Stimulated activated CD4-positive, alpha-beta T cell treated with anti-CD3 and anti-CD28 coated beads, Interleukin-12 subunit alpha, Interleukin-12 subunit beta, amount 100 ng/mL, for 4 hours (primary cell): ENCODE measurements at places on chromosomes 16 and 17.
A peak's percentile ranks its signal among the peaks of the same experiment; 100 is the strongest.

DNA sequence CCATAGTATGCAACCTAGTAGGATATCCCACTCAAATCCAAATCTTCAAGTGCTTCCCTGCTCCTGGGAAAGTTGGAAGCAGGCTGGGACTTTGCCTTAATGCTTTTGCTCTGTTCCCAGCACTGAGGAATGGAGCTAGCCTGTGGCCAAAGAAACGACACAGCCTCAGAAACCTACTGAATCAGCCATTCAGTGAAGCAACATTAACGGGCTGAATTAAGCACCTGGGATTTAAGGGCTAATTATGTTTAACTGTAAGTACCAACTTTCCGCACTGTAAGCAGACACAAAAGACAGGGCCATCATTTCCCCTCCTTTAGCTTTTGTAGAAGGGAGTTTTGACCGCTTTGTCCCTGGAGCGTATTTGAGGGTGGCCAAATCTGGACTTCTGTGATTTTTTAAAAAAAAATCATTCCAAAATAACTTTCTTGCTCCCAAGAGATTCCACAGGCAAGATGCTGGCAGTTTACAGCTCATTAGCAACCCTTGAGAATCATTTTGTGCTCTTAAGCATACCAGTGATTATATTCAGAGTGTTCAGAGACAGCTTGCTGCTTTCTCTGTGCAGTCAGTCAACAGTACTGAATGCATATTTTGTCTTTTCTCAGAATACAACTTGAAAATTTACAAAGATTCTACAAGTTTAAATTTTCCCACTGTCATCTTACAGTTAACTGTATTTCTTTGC lies 17.6 kb upstream of the NOL11 start:
- DNase-seq = no peak

GRCh38 chr17:28404812-28405570 lies 1.0 kb downstream of the SLC46A1 start:
- DNase-seq = no peak

- no peak for DNase-seq
Observed at GRCh38 chr17:35847633-35848373, 20.9 kb downstream of the HEATR9 start.

DNA sequence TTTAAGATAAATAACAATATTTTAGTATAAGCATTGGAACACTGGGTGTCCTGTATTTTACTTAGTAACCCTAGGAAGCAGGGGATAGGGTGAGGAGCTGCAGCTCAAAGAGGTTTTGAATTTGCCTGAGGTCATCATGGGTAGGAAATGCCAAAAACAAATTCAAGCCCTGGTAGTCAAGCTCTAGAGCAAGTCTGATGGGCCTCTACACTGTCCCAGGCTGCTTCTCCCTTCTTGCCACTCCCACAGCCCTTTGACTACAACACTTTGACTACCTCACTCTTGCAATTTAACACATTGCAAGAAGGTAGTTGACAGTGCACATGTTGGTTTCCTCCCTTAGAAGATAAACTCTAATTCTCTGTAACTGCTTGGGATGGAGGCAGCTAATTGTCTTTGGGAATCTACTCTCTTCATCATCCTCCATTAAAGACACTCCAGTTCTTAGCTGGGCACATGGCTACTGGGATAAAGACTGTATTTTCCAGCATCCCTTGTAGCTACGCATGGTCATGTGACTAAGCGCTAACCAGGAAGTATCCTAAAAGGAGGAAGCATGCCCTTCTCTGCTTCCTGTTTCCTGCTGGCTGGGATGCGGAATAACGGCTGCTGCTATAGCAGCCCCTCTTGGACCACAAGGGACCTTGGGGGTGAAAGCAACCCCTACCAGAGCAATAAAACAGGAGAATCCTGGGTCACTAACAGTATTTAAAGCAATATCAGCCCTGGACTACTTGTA lies 30.7 kb upstream of the SSTR2 start:
- DNase-seq = no peak

GRCh38 chr16:30953511-30954124 lies 3.9 kb upstream of the SETD1A start:
- DNase-seq = peak; percentile 53

- no peak for DNase-seq
Observed at GRCh38 chr16:21033704-21034103, 116.9 kb downstream of the DNAH3 start.

GRCh38 chr17:76523084-76524037 lies 14.1 kb downstream of the CYGB start:
- DNase-seq = peak; percentile 78

DNA sequence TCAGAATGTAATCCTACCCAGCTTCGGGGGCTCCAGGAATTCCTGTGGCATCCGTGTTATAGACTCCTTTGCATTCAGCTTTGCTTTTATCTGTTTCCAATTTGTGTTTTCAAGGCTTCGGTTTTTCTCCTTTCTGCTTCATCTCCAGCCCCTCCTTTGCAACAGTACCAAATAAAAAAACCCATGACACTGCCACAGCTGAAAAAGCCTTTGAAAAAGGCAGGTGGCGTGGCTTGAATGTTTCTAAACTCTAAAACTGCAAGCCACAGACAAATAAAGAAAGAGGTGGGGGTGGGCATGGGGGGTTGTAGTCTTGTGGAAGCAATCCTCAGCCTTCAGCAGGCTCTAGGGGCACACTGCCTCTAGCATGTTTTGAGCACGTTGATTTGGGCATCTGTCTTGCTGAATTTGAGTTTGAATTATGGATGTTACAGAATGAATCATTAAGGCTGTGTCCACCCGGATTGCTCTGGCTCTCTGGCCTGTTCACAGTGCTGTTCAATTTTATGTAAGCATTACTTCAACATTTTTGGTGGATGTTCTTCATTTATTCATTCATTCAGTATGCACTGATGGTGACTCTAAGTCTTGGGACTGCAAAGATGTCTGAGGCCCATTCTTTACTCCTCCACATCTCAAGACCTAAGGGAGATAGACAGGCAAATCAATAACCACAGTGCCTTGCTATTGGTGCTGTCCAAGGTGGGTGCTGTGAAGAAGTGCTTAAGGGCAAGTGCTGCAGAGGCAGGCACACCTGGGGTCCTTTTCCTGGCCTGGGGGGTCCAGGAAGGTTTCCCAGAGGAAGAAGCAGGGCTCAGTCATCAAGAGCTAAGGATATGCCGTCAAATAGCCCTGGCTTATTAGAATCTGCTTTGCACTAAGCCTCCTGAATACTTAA lies 77.4 kb downstream of the CDH13 start:
- no peak for DNase-seq

DNA sequence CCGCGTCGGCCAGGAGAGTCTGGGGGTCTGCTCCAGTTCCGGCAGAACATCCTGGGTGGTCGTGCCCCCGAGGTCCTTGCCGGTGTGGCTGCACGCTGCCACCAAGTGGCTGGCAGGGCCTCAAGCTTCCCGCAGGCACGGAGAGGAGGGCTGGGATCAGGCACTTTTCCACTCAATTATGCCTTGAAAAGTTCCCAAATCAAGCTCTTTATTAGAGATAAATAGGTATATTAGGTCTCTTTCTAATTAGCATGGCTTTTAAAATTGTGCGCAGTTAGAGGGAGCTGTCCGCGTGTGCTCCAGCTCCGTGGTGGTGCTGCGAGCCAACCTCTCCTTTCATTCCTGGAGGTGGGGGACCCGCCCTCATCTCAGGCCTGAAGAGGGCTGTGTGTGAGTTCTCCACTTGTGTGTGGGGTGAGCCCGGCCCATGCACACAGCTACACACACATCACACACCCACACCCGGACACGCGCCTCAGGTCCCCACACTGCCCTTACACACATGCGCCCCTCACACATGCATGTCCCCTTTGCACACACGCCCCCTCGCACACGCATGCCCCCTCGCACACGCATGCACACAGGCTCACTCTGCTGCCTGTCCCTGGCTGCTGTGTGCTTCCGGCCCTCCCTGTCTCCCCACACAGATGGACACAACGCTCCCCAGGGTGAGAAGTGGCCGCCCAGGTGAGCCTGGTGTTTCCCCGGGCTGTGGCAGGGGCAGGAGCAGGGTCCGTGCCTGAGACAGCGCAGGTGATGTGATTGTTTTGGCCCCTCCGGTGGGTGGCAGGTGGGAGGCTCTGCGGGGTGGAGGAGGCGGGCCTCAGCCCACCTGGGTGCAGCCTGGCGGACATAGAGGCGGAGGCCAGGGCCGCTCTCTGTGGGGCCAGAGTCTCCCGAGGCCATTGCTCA lies 28.8 kb downstream of the CACNA1H start:
- DNase-seq = no peak

DNA sequence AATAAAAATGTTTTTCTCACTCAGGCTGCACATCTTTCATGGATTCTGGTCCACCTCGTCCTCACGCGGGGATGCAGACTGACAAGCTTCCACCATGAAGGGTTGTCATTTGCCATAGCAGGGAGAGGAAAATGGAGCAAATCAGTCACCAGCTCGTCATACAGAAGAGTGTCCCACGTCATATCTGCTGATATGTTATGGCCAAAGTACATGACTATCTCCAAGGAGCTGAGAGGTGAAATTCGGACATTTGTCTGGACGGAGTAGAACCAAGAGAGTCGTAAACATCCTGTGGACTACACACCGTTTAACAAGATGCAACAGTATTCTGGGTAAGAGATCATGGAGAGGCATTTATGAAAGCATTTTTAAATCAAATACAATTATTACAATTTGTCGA lies 75.3 kb upstream of the MYOCD start:
- no peak for DNase-seq

- no peak for DNase-seq
Observed at GRCh38 chr16:26724189-26724588, 342.5 kb upstream of the C16orf82 start.

DNA sequence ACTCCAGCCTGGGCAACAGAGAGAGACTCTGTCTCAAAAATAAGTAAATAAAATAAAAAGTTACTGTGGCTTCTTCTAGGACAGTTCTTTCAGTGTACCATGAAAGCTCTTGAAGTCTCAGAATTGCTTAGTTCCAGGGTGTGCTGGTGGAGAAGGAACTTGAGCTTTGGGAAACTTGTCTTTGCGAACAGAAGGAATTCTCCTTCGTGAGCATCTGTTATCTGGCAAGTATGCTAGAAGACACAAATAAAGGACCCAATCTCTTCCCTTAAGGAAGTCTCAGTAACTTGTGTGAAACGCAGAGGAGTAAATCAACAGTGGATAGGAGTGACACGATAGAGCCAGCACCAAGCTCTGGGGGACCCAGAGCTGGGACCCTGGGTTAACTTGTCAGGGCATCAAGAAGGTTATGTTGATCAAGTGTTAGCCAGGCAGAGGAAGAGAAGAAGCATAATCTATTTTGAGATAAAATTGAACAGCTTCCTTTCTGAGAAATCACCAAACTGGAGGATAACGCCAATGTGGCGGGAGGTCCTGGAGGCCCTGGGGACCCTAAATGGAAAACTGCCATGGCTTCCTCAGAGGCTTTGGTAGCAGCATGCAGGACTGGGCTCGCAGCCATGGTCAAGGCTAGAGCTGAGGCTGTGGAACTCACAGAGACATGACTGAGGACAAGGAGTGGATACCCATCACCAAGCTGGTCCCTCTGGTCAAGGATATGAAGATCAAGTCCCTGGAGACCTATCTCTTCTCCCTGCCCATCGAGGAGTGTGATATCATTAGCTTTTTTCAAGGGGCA lies 72.1 kb upstream of the HAS3 start:
- DNase-seq = no peak

GRCh38 chr17:292531-293382 lies 59.9 kb downstream of the RPH3AL start:
- DNase-seq = no peak

DNA sequence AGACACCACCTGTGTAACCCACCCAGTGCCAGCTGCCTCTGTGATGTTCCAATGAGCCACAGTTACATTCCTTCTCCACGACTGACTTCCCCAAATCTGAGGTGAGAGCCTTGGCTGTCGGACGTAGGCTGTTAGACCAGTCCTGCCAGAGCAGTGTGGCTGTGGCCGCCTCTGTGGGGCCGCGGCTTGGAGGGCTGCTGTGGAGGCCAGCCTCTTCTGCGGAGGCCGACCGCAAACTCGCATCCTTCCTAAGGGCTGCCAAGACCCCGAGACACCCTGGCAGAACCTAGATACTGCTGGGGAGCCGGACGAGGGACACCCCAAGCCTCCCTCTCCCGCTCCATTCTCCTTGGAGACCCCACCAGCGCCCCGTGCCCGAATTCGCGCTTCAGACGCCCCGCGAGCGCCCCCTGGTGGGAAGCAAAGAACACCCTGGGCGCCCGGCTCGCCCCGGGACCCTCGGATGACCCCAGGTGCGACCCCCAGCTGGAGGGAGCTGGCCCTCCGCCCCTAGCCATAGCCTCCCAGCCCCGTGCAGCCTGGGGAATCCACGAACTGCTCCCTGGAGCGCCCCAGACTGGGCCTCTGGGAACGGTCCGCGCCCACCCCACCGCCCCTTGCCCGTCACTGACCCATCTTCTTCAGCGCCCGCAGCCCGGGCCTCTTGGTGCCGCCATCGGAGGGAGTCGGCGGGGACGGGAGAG lies 547 bp downstream of the PLCD3 start:
- peak; percentile 55 for DNase-seq

- DNase-seq = no peak
Observed at GRCh38 chr16:8963010-8963820, 491 bp downstream of the USP7 start.

DNA sequence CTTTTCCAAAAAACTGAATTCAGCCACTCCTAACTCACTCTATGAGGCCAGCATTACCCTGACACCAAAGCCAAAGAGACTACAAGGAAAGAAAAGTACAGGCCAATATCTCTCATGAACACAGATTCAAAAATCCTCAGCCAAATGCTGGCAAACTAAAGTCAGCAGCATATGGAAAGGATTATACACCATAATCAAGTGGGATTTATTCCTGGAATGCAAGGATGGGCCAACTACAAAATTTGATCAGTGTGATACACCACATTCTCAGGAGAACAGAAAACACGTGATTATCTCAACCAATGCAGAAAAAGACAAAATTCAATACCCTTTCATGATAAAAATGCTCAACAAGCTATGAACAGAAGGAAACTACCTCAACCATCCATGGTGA lies 7.7 kb upstream of the AATK start:
- DNase-seq = no peak

- no peak for DNase-seq
Observed at GRCh38 chr16:57763285-57764005, 27.9 kb downstream of the KATNB1 start.

DNA sequence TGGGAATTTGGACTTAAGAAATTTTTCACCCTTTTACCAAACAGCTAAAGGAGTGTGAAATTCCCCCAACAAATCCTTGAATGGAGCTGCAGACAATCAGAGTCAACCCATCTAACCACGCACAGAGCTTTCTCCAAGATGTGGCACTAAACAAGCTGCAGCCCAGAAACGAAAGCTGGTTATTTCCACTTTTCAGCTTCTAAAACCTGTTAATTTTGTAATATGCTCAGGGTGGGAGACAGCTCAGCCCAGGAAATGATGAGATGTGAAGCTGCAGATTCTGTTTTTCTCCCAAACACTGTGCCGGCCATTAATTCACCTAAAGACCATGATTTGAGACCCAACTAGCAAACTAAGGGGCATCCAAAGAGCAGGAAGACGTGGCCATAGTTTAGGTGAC lies 33.2 kb upstream of the ABR start:
- DNase-seq = no peak

GRCh38 chr17:47213540-47213939 lies 4.4 kb downstream of the MYL4 start:
- DNase-seq = no peak

- no peak for DNase-seq
Observed at GRCh38 chr16:13858873-13859580, 60.9 kb upstream of the ERCC4 start.
